ENCODE measurements at places on chromosomes 6 and 20.

DNA sequence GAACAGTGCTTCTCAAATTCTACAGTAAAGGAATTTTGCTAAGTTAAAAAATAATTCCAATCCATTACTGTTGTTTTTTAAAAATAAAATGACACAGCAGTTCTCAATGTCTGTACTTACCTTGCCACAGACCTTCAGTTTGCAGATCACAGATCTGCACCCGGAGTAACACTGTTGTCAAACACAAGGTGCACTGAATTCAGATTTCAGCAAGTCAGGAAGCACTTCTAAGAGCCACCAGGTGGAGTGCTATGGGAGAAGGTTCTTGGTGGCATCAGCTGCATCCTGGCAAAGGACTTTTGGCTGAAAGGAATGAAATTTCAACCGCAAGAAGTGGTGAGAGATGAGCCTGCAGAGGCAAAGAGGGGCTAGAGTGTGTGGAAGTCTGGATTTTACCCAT is 17.4 kb downstream of the RSPH4A start:
- H3K27ac ChIP-seq, result no peak overlapping the region
- H3K27me3 ChIP-seq, result no peaks in the 10 kb centered on the region
- no peaks in the 10 kb centered on the region for H3K4me1 ChIP-seq
- no peak for DNase-seq

- H3K4me3 ChIP-seq, result no peak overlapping the region
- peaks cover 27% of the 10 kb centered on the region for H3K4me1 ChIP-seq
- peaks cover 4% of the 10 kb centered on the region for H3K36me3 ChIP-seq
- peak overlapping the region; percentile 98 for H3K27ac ChIP-seq
- DNase-seq, result no peak
- H3K27me3 ChIP-seq, result no peaks in the 10 kb centered on the region
These were observed 2.1 kb downstream of the SLC35B2 start for GRCh38 chr6:44255105-44255808.

GRCh38 chr6:156348424-156348823 is 428.8 kb upstream of the ARID1B start:
- H3K27me3 ChIP-seq, result no peaks in the 10 kb centered on the region
- DNase-seq, result no peak
- no peak overlapping the region for H3K4me3 ChIP-seq
- no peak overlapping the region for H3K27ac ChIP-seq

DNA sequence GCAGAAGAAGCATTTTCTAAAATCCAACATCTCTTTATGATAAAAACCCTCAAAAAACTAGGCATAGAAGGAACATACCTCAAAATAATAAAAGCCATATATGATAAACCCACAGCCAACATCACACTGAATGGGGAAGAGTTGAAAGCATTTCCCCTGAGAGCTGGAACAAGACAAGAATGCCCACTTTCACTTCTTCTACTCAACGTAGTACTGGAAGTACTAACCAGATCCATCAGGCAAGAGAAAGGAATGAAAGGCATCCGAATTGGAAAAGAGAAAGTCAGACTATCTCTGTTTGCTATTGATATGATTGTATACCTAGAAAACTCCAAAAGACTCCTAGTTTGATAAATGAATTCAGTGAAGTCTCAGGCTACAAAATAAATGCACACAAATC is 7.9 kb upstream of the CDK19 start:
- no peak overlapping the region for H3K27ac ChIP-seq
- H3K27me3 ChIP-seq, result no peaks in the 10 kb centered on the region
- H3K36me3 ChIP-seq, result no peaks in the 10 kb centered on the region

DNA sequence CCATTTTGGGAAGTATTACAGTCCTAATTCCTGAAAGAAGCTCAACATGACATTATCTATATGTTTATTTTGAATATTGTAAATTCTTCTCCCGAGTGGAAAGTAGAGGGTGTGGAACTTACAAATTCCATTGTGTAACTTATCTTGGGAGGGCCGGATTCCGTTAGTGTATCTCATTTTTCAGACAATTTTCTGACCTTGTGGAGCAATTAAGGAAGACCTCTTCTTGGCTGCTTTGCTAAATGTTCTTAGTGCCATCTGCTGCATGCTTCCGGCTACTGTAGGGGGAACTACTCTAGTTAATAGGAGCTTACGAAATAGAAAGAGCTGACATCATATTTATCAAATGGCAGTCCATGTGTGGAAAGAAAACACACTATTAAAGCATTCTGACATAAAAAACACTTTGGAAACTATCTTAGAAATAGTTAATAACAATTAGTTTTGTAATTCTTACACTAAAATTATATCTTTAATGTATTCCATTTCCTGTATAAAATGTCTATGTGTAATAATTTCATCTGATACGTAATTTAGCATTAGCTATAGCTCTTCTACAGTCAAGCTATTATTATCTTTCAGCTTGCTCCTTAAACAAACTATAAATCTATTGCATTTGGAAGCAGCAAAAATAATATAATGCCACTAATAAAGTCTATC is 41.5 kb upstream of the KCNQ5 start:
- H3K4me1 ChIP-seq, result no peaks in the 10 kb centered on the region
- H3K36me3 ChIP-seq, result no peaks in the 10 kb centered on the region
- H3K27me3 ChIP-seq, result no peaks in the 10 kb centered on the region
- no peak overlapping the region for H3K27ac ChIP-seq
- no peak overlapping the region for H3K4me3 ChIP-seq
- no peak for DNase-seq

DNA sequence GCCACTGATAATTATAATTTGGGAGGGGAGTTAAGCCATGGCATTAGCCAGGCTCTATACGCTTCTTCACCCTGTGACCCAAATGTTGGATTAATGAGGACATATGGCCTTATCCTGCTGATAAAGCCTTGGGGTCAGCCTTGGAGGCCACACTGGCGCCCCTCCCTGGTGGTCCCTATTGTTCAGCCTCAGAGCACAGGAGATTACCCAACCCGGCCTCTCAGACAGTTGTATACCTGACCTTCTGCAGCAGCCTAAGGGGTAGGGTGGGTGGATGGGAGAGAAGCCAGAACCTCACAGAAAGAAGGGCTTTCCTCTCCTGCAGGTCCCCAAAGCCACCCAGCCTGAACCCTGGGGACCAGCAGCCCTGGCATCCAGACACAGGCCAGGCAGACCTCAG is 76.8 kb downstream of the LINC00237 start:
- no peaks in the 10 kb centered on the region for H3K27me3 ChIP-seq
- H3K36me3 ChIP-seq, result no peaks in the 10 kb centered on the region
- no peak overlapping the region for H3K27ac ChIP-seq
- no peaks in the 10 kb centered on the region for H3K4me1 ChIP-seq

DNA sequence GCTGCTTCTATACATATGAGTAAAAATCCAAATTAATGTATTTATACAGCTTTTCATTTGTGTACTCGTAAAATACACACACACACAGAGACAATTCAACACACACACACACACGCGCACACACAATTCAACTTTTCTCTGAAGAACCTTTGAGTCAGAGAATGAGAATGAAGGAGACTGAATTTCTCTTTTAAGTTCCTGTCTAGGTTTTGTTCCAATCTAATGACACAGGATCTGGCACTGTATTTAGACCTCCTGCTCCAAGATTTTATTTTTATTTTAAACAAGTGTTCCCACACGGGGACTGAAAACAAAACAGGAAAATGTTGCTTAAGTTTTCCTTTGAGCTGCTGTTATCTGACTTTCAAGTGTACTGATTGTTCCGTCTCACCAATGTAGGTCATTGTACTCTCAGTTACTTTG is 250.8 kb downstream of the LAMA2 start:
- DNase-seq, result no peak
- H3K36me3 ChIP-seq, result no peaks in the 10 kb centered on the region
- no peaks in the 10 kb centered on the region for H3K27me3 ChIP-seq
- peaks cover 26% of the 10 kb centered on the region for H3K4me1 ChIP-seq
- H3K27ac ChIP-seq, result peak overlapping the region; percentile 89

- H3K27me3 ChIP-seq, result no peaks in the 10 kb centered on the region
- no peak for DNase-seq
- no peak overlapping the region for H3K27ac ChIP-seq
- no peak overlapping the region for H3K4me3 ChIP-seq
- peaks cover 5% of the 10 kb centered on the region for H3K4me1 ChIP-seq
These were observed 86.2 kb downstream of the VEGFA start for GRCh38 chr6:43856005-43856765.

GRCh38 chr6:127131275-127131674 is 12.8 kb downstream of the RSPO3 start:
- DNase-seq, result no peak
- H3K27ac ChIP-seq, result no peak overlapping the region
- H3K4me1 ChIP-seq, result peaks cover 4% of the 10 kb centered on the region
- H3K4me3 ChIP-seq, result no peak overlapping the region

GRCh38 chr6:12891595-12891994 is 175.0 kb downstream of the PHACTR1 start:
- no peak overlapping the region for H3K4me3 ChIP-seq
- H3K27me3 ChIP-seq, result no peaks in the 10 kb centered on the region
- DNase-seq, result no peak
- peaks cover 9% of the 10 kb centered on the region for H3K4me1 ChIP-seq
- H3K27ac ChIP-seq, result no peak overlapping the region

- H3K4me1 ChIP-seq, result no peaks in the 10 kb centered on the region
- H3K36me3 ChIP-seq, result no peaks in the 10 kb centered on the region
- no peak for DNase-seq
- H3K4me3 ChIP-seq, result no peak overlapping the region
- H3K27ac ChIP-seq, result no peak overlapping the region
These were observed 188.7 kb upstream of the GMDS start for GRCh38 chr6:2434116-2434515.

GRCh38 chr6:104227508-104227907 is 632.2 kb downstream of the HACE1 start:
- no peaks in the 10 kb centered on the region for H3K4me1 ChIP-seq
- DNase-seq, result no peak
- no peak overlapping the region for H3K4me3 ChIP-seq
- H3K36me3 ChIP-seq, result no peaks in the 10 kb centered on the region

DNA sequence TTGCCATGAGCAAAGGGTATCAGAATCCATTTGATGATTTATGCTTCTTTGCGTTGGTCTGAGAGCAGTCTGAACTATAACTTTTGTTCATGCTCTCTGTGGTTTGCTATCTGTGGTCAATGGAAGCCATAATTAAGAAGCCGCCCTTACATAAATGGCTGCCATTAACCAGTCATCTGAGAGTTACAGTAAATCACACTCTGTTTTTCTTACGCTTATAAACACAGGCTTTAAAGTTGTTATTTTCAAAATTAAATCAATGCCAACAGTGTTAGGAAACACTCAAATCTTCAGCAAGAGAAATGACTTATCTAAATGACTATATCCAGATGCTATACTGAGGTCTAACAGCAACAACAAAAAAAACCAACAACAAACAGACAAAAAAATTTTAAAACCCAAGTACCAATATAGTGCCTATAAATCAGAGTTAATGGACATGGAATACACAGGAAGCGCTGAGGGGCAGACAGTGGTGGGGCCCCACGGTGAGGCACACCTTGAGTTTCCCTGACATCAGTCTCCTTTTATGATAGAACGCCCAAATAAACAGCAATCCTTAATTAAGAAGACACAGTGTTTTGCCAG is 108.0 kb upstream of the C6orf118 start:
- no peak overlapping the region for H3K27ac ChIP-seq
- no peaks in the 10 kb centered on the region for H3K27me3 ChIP-seq
- H3K4me1 ChIP-seq, result no peaks in the 10 kb centered on the region
- H3K36me3 ChIP-seq, result no peaks in the 10 kb centered on the region

DNA sequence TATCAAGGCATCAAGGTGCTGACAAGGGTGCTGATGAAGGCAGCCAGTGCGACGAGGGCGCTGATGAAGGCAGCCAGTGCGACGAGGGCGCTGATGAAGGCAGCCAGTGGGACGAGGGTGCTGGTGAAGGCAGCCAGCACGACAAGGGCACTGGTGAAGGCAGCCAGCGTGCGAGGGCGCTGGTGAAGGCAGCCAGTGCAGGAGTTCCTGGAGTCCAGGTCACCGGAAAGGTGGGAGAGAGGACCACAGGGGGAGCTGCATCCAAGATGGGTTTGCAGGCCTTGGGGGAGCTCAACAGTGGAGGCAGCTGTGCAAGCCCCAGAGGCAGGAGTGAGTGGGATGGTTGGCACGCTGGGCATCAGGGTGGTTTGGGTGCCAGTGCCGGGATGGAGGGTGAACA is 176.3 kb downstream of the TBXT start:
- H3K27me3 ChIP-seq, result no peaks in the 10 kb centered on the region
- H3K27ac ChIP-seq, result no peak overlapping the region
- peaks cover 16% of the 10 kb centered on the region for H3K4me1 ChIP-seq

- no peak overlapping the region for H3K4me3 ChIP-seq
- peaks cover 9% of the 10 kb centered on the region for H3K4me1 ChIP-seq
- no peak overlapping the region for H3K27ac ChIP-seq
- no peak for DNase-seq
These were observed 215.6 kb downstream of the FOXC1 start for GRCh38 chr6:1825277-1825676.

- no peaks in the 10 kb centered on the region for H3K27me3 ChIP-seq
- H3K4me1 ChIP-seq, result no peaks in the 10 kb centered on the region
- no peak overlapping the region for H3K27ac ChIP-seq
- no peaks in the 10 kb centered on the region for H3K36me3 ChIP-seq
These were observed 37.4 kb upstream of the TPD52L1 start for GRCh38 chr6:125116170-125116569.

DNA sequence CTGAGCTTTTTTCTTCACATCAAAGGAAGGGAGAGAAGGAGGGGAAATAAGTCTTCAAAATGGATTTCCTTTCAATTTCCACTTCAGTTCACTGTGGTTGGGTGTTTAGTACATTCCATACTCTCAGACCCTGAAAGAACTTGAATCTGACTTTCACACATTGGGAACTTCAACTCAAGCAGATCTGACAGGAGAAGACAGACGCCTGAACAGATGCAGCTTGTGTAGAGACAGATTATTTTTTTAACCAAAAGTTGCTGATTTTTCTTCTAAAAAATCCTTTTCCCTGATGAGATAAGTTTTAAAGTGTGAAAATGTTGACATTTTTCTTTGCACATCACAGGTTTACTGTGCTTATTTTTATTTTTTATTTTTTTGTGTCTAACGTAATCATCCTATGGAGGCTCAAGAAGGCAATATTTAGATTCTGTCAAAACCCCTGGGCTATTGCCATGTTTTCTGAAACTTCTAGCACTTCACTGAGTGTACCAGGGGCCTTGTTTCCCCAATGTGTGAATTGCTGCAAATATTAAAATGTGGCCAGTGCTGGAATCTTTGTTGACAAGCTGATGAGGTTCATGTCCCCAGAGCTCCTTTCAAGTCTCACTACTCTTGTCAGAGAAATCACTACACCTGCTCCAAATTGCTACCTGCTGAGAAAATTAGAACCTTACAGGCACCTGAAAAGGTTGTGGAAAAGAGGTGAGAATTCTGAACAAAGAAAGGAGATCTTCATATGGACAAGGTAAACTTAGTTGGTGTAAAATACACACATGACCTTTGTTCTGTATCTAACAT is 214.8 kb upstream of the BTBD3 start:
- no peak for DNase-seq
- H3K4me1 ChIP-seq, result no peaks in the 10 kb centered on the region
- no peaks in the 10 kb centered on the region for H3K27me3 ChIP-seq

DNA sequence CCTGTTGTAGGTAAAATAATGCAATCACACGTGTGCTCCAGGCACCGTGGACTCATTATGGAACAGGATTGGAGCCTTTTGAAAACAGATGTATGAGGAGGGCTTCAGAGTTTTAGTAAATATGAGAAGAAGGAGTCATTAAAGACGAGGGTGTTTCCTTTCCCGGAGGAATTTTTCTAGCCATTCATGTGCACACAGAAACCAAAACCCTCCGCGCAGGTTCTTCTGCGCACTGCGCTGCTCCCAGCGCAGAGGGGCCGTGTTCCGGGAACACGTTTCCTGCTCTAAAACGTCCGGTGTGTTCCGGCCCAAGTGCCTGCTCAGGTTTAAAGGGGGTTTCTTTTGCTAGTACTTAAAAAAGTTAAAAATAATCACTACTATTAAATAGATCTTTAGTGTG is 11.6 kb downstream of the GPR31 start:
- DNase-seq, result no peak
- H3K4me3 ChIP-seq, result no peak overlapping the region
- H3K27ac ChIP-seq, result no peak overlapping the region
- no peaks in the 10 kb centered on the region for H3K36me3 ChIP-seq
- H3K27me3 ChIP-seq, result no peaks in the 10 kb centered on the region

Data from vagina (tissue), 2 donors.